Stimulated activated naive CD8-positive, alpha-beta T cell treated with anti-CD3 and anti-CD28 coated beads, Interleukin-15, amount 100 ng/mL, for 72 hours (primary cell): ENCODE measurements at places on chromosomes 11 and 22.

DNA sequence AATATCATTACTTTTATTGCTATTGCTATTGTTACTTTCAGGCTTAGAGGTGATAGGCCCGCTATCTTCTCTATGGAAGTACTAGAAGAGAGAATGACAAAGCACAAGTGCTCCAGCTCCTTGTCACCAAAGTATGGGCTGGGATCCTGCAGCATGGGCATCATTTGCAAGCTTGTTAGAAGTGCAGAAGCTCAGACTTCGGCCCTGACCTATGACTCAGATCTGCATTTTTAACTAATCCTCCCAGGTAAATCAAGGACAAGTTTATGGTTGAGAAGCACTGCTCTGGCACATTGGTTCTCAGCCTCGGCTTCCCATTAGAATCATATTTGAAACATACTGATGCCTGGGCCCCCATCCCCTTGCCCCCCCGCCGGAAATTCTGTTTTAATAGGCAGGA lies 8.6 kb upstream of the ENDOD1 start:
- DNase-seq = no peak

GRCh38 chr11:64492561-64492960 lies 98.5 kb upstream of the SLC22A12 start:
- DNase-seq = no peak

- no peak for DNase-seq
These were observed 1.0 kb downstream of the PCNX3 start for GRCh38 chr11:65616575-65617001.

DNA sequence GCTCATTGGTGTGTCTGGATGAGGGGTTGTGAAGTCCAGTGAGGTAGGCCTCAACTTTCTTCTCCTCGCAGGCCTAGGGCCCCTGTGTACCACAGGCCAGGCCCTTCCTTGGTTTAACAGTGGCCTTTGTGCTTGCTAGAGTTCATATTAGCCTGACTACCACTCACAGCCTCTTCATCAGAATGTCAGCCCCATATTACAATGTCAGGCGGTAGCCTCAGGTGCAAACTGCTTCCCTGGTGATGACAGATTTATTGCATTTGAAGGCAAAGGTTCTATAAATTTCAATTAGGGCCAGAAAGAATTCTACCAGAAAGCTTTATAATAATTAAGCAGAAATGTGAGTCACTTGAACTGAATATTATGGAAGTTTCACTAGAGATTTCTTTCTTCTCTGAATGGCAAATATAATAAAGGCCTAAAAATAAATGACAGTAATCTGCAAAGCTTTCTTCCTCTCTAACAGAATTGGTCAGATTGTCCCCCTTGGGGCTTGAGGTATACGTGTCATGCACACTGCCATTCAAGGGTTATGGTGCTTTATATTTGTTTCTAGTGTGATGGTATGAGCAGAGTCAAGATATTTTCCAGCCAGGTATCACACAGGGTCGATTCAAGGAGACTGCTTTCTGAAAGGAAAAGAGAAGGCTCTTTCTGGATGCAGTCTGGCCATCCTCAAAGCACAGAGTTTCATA lies 210.3 kb downstream of the CWF19L2 start:
- no peak for DNase-seq

GRCh38 chr11:80096736-80097135 lies 655.9 kb upstream of the TENM4 start:
- DNase-seq = no peak

- no peak for DNase-seq
These were observed 16.9 kb downstream of the TSPAN32 start for GRCh38 chr11:2318707-2319106.
